ENCODE measurements at places on chromosomes 6 and 20.
A peak's percentile ranks its signal among the peaks of the same experiment; 100 is the strongest.

- H3K36me3 ChIP-seq = peaks cover 6% of the 10 kb centered on the region
- no peak overlapping the region for H3K27ac ChIP-seq
- no peak overlapping the region for H3K4me3 ChIP-seq
- no peaks in the 10 kb centered on the region for H3K27me3 ChIP-seq
- no peaks in the 10 kb centered on the region for H3K4me1 ChIP-seq
Observed at GRCh38 chr6:3290149-3290930, 31.6 kb downstream of the PSMG4 start.

DNA sequence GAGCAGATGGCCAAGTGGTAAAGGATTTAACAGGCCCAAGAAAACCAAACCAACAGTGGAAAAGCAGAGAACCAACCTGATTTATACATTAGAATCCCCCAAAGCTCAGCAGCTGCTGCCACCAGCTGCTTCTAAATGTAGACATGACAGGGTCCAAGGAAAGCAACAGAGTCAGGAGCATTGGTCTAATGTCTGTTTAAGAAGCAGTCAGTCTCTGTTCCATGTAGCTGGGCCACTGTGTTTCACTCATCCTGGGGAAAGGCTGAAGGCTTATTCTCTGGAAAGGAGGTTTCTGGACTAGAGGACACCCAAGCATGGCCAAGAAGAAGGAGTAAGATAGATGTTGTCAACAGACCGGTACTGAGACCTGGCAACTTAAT lies 75.4 kb downstream of the TMEM244 start:
- H3K27ac ChIP-seq = peak overlapping the region; percentile 43
- H3K4me3 ChIP-seq = no peak overlapping the region
- no peak for DNase-seq
- H3K27me3 ChIP-seq = no peaks in the 10 kb centered on the region
- H3K4me1 ChIP-seq = peaks cover 4% of the 10 kb centered on the region

DNA sequence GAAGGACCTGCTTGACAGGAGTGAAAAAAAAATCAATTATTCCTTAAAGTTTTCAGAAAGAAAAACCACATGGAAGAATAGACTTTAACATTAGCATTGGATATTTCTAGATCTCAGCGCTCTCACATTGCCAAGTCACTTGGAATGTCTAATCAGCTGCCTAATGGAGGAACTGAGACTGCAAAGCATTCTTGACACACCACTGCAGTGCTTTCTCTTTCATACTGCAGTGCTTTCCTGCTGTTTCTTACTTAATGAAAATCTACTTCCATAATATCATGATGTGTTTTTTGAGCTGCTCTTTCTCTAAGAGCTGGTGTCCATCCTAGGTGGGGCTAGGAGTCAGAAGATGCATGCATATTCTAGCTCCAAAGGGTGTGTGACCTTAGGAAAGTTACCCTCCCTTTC lies 20.4 kb upstream of the MCM3 start:
- peaks cover 7% of the 10 kb centered on the region for H3K27me3 ChIP-seq
- no peak overlapping the region for H3K4me3 ChIP-seq
- peaks cover 35% of the 10 kb centered on the region for H3K4me1 ChIP-seq
- H3K36me3 ChIP-seq = no peaks in the 10 kb centered on the region

DNA sequence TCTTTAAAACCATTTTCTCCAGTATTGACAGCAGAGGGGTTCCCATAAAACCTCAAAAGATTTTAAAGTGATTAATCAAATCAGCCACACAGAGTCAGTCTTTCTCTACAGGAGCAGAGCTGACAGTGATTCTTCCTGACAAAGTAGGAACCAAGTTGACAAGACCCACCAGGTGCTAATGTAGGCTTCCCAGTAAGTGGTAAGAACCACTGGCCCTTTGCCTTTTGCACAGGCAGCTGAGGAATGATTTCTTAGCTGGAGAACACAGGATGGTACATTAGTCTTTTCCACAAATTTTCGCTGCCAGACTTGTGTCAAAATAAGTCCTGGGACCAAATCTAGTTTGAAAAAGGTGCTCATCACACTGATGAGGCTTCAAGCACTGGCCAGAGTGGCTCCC lies 95.8 kb downstream of the ARMC2 start:
- H3K4me3 ChIP-seq = no peak overlapping the region
- H3K27ac ChIP-seq = no peak overlapping the region
- peaks cover 29% of the 10 kb centered on the region for H3K4me1 ChIP-seq
- no peak for DNase-seq
- H3K27me3 ChIP-seq = peaks cover 15% of the 10 kb centered on the region

DNA sequence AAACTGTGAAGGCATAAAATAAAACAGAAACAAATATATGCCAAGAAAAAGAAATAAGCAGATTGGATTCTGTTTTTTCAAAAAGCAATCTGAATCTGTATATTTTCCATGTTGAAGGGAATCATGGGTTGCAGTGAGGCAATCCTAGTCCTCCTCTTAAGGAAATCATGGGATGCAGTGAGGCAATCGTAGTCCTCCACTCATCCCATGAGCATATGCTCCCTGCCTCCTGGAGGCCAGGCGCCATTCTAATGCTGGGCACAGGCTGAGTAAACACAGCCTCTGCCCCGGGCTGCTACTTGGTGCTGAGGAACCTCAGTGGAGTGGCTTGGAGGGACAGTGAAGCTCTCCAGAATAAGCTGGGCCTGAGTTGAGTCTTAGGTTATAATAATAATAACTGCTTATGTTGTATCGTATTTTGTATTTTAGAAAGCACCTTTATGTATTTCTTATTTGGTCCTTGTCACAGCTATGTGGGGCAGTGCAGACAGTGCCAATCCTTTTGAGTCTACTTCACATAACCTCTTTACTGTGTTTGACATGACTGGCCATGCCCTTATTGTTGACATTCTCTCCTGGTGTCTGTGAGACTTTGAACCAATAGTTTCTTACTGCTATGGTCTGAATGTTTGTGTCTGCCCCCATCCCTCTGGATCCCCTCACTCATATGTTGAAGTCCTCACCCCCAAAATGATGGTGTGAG lies 56.6 kb upstream of the CITED2 start:
- H3K36me3 ChIP-seq = no peaks in the 10 kb centered on the region
- no peak for DNase-seq
- H3K4me3 ChIP-seq = no peak overlapping the region
- H3K27me3 ChIP-seq = peaks cover 2% of the 10 kb centered on the region
- H3K4me1 ChIP-seq = peaks cover 2% of the 10 kb centered on the region

GRCh38 chr6:109807881-109808280 lies 116.8 kb downstream of the FIG4 start:
- H3K4me1 ChIP-seq = peaks cover 14% of the 10 kb centered on the region
- no peaks in the 10 kb centered on the region for H3K27me3 ChIP-seq
- H3K4me3 ChIP-seq = no peak overlapping the region
- no peak for DNase-seq

DNA sequence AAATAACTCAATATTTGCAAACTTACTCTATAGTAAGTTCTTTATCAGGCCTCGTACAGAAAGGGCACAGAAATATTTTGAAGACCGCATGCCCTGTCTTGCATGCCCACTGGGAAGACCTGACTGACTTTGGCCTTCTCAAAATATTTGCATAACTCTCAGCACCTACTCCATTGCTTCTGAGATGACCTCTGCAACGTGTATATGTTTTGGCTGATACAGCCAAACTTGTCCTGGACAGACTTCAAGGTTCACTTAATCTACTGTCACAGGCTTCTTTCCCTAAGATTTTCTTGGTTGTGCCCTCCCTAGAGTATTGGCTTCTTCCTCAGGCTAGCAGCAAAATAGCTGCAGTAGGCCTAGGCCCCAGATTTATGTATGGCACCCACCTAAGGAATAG lies 21.5 kb upstream of the SERINC3 start:
- no peaks in the 10 kb centered on the region for H3K36me3 ChIP-seq
- H3K4me3 ChIP-seq = no peak overlapping the region
- no peaks in the 10 kb centered on the region for H3K27me3 ChIP-seq
- DNase-seq = no peak
- peaks cover 8% of the 10 kb centered on the region for H3K4me1 ChIP-seq

DNA sequence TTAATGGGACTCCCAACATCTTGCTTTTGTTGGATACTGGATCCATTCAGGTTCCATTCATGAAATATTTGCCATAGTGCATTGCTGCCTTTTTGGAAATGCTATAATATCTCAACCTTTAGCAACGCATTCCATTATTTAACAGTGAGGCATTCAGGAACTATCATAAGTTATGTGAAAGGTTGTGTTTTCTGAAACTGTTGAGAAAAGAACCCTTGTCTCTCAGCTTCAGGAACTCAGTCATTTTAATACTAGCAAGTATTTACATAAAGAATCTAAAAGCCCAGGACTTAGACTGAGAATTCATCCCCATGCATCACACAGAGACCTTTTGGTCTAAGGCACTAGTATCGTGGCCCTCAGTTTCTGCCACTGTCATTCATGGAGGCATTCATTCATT lies 24.9 kb upstream of the SASH1 start:
- H3K36me3 ChIP-seq = peaks cover 2% of the 10 kb centered on the region
- no peaks in the 10 kb centered on the region for H3K27me3 ChIP-seq
- H3K4me1 ChIP-seq = peaks cover 6% of the 10 kb centered on the region
- no peak for DNase-seq

DNA sequence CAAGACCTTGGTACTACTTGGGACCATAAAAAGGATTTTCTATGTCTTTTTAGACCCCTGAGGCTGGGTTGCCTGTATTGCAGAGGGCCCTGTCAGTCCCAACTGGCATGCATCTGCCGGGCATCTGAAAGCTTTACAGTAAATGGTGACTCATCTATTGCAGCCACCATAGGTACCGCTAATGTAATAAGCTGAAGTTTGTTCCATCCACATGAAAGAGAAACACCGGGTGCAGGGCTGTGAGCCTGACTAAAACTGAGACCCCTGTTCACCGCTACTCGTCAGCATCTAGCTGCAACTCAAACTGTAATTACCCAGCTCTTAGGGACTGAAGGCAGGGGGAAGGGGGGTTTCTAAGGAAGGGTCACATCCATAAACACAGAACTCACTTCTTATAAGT lies 49.5 kb downstream of the TRERF1 start:
- DNase-seq = no peak
- no peak overlapping the region for H3K27ac ChIP-seq
- H3K4me3 ChIP-seq = no peak overlapping the region
- peaks cover 3% of the 10 kb centered on the region for H3K4me1 ChIP-seq

DNA sequence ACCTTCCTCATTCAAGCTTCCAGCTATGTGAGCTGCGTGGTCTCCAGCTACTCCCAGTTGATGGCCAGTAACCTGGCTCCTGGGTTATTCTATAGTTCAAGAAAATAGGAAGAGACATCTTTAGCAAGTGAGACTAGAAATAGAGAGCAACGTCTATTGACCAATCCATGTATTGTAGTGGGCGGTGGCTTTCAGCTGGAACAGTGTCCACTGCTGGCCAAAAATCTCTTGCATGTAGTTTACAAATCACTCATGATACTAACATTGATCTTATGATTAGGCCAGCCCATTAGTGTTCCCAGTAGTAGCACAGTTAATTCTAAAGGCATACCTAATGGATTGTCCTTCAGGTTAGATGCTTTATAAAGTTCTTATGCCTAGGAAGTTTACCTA lies 58.9 kb upstream of the SCP2D1 start:
- no peaks in the 10 kb centered on the region for H3K36me3 ChIP-seq
- H3K27me3 ChIP-seq = no peaks in the 10 kb centered on the region
- no peak overlapping the region for H3K4me3 ChIP-seq
- no peak for DNase-seq
- H3K27ac ChIP-seq = no peak overlapping the region

DNA sequence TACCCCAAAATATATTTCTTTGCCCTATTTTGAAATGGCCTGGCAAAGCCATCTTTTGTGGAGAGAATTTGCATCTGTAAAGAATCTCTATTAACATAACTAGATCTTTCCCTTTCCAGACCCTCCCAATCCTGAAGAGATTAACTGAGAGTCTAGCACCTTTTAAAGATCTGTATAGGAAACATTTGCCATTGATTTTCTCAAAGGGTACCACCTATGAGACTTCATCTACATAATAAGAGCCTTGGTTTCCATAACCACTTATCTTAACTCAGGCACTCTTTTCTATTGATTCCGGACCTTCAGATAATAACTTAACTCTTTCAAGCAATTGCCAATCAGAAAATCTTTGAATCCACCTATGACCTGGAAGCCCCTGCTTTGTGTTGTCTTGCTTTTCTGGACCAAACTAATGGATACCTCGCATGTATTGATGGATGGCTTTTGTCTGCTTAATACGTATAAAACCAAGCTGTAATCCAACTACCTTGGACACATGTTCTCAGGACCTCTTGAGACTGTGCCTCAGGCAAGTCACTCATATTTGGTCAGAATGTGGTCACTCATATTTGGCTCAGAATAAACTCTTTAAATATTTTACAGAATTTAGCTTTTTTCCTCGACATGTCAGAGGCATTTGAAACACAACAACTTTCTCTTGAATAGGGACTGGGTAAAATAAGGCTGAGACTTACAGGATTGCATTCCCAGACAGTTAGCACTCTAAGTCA lies 31.4 kb downstream of the SLC22A2 start:
- H3K27me3 ChIP-seq = no peaks in the 10 kb centered on the region
- peaks cover 1% of the 10 kb centered on the region for H3K36me3 ChIP-seq
- H3K4me3 ChIP-seq = no peak overlapping the region
- no peak overlapping the region for H3K27ac ChIP-seq
- no peak for DNase-seq

DNA sequence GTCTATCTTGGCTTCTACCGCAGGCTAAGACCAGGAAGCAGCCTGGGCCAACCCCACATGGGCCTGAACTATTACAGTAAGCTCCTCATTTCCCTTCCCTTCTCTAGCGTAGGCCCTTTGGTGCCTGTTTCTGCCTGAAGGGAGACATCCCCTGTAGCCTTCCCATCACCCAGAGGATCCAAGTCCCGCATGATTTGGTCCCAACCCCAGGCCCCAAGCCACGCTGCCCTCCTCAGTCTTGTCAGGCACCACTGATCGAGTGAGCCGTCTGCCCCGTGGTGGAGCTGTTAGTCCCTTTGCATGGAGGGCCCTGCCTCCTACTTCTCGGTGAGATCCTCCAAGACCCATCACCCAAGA lies 46.4 kb downstream of the EBF4 start:
- no peaks in the 10 kb centered on the region for H3K4me1 ChIP-seq
- peaks cover 7% of the 10 kb centered on the region for H3K36me3 ChIP-seq
- H3K27ac ChIP-seq = no peak overlapping the region
- H3K27me3 ChIP-seq = peaks cover 36% of the 10 kb centered on the region
- no peak for DNase-seq
- H3K4me3 ChIP-seq = no peak overlapping the region

DNA sequence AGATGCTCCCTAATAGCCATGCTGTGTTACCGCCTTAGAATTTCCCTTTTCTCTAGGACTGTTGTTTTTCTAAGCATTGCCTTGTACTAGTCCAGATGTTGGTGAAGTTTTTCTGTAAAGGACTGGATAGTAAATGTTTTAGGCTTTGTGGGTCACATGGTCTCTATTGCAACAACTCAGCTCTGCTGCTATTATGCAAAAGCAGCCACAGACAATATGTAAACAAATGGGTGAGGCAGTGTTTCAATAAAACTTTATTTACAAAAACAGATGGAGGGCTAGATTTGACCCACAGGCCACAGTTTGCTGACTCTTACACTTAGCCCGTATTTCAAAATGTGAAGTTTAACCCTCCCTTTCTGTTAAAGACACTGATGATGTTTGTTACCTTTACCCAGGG lies 207.6 kb upstream of the MYLIP start:
- H3K36me3 ChIP-seq = no peaks in the 10 kb centered on the region
- DNase-seq = no peak
- H3K4me3 ChIP-seq = no peak overlapping the region

GRCh38 chr6:156781861-156782631 lies 4.9 kb downstream of the ARID1B start:
- peak overlapping the region; percentile 92 for H3K4me3 ChIP-seq
- H3K4me1 ChIP-seq = peaks cover 41% of the 10 kb centered on the region
- H3K27ac ChIP-seq = no peak overlapping the region
- H3K36me3 ChIP-seq = peaks cover 4% of the 10 kb centered on the region
- DNase-seq = no peak
- no peaks in the 10 kb centered on the region for H3K27me3 ChIP-seq

- no peak overlapping the region for H3K27ac ChIP-seq
Observed at GRCh38 chr6:120328521-120328920, 979.0 kb upstream of the MAN1A1 start.

Measured in progenitor cell of endocrine pancreas (in vitro differentiated cells).